ENCODE measurements at places on chromosomes 11 and 22.
A peak's percentile ranks its signal among the peaks of the same experiment; 100 is the strongest.

GRCh38 chr11:62013537-62014476 lies 46.4 kb upstream of the FTH1 start:
- DNase-seq: no peak

GRCh38 chr11:57515332-57516060 lies at the start of gene SLC43A1:
TSS of gene SLC43A1 (minus strand) at chr11:57515702. CDS start at chr11:57514111, 1,591 bp downstream.
- DNase-seq: peak; percentile 45

DNA sequence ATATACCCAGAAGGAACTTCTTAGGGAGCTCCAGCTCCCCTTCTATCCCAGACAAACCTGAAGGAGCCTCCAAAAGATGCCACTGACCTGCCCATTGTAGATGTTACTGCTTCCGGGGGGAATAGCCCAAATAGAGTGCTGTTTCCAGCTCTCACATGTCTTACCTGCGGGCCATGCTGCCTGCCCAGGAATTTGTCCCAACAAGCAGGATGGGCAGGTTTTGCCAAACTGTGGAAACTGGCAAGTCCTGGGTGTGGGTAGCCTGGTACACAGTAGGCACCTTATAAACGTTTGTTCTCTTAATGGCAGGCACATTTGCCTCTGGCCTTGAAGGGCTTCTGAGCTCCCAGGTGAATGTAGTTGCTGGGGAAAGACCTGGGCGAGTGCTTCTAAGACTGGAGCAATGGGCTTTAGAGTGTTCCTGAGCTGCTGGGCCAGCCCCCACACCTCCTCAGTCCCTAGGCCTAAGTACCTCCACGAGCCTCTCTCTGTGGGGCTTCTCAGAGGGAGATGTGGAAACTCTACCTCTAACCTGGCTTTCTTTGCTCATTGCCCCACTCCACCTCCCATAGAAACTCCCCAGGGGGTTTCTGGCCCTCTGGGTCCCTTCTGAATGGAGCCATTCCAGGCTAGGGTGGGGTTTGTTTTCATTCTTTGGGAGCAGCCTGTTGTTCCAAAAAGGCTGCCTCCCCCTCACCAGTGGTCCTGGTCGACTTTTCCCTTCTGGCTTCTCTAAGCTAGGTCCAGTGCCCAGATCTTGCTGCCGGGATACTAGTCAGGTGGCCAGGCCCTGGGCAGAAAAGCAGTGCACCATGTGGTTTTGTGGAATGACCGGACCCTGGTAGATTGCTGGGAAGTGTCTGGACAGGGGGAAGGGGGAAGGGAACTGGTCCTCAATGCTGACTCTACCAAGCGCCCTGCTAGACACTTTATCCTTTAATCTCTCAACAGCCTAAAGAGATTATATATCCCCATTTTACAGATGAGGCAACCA lies 37.2 kb downstream of the LIMK2 start:
- no peak for DNase-seq

GRCh38 chr11:91164452-91164822 lies 941.6 kb upstream of the CHORDC1 start:
- no peak for DNase-seq

GRCh38 chr11:23540101-23540561 lies 679.9 kb upstream of the CCDC179 start:
- DNase-seq: peak; percentile 67

DNA sequence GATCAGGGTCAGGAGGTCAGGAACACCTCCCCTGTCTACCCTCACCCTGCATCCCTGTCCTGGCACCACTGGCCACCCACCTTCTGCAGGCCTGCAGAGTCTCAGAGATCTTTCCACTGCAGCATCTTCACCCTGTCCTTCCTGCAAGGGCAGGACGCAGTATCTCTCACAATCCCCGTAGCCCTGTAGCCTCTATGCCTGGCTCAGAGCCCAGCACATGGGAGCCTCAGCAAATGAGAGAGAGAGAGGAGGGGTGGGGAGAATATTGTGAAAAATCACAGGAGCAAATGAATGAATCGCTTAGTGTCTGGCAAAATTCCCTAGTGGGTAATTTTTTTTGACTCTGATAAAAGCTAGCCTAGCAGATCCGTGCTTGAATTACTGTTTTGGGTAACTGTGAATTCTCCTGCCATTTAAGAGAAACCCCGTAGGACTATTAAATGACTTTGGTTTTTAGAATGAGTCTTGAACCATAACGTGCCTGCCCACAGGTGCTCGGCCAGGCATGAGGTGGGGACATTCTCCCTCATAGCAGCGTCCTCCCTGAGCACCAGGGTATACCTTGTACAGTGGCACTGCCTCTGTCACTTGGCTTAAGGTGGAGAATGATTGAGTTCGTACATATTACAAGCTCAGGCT lies 91.5 kb downstream of the MORC2 start:
- DNase-seq: peak; percentile 63

- peak; percentile 57 for DNase-seq
Measured at GRCh38 chr11:16280256-16280682, 76.1 kb downstream of the SOX6 start.

Measured in NCI-H446 (cell line).